T-helper 17 cell (primary cell): ENCODE measurements at places on chromosomes 1 and 21.
A peak's percentile ranks its signal among the peaks of the same experiment; 100 is the strongest.

- DNase-seq: no peak
Measured at GRCh38 chr21:36560933-36561575, 81.1 kb upstream of the CLDN14 start.

DNA sequence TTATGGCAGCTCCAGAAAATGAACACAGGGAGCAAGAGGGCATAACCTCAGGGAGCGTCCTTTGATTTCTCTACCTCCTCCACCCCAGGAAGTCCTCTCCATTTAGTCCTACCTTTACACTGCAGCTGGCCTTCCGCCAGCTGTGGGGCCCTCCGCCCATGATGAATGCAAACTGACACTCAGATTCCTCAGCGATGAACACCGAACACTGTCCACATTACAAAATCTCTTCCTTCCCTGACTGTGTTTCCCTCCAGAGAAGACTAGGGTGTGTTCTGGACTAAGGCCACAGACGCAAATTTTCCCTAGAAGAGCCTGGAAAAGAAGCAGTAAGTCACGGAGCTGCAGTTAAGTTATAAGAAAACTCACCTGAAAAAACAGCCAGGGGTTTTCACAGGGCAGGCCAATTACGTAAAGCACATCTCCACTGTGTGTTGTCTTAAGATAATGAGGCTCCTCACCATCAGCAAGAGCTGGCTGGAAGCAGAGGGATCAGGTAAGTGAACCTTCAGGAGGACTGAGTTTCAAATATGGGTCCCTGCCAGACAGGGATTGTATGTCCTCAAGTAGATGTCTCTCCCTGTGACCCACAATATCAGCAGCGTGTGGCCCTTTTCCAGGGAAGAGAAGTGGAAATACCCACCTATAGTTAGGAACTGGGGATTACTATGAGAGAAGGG is 46.3 kb upstream of the ATP1B1 start:
- no peak for DNase-seq

DNA sequence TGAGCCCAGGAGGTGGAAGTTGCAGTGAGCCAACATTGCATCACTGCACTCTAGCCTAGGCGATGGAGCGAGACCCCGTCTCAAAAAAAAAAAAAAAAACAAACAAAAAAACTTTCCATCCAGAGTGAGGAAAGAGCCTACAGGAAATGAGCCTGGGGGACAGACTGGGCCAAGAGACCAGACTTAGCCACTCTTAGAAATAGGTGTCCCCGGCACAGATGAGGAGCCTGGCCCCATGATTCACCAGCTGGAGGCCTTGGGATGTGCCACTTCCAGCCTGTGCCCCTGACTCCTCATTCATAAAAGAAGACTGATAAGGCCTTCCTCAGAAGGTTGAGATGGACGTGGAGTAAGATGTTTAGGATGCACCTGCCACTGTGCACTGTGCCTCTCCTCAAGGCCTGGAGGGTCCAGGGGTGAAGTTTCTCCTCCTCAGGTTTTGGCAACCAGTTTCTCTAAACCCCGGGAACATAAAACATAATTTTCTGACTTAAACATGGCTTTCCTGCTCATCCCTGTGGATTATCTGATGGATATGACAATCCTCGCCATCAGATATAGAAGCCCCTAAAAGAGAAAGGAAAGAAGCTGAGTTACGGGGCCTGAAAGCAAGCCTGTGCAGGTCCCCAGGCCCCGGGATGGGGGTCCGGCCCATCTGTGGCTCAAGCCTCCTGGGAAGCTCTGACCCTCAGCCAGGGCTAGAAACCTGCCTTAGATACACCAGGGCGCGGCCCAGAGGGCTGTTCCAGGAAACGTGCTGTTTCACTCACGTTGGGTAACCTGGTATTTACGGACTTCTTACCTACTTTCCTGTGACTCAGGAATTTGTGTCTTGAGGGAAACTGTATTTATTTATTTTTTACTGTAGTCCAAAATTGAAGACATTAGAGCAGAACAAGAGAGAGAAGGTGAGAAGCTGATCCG is 26.0 kb downstream of the MX1 start:
- DNase-seq: no peak

GRCh38 chr1:205630241-205630640 is 1.6 kb downstream of the ELK4 start:
- DNase-seq: no peak

DNA sequence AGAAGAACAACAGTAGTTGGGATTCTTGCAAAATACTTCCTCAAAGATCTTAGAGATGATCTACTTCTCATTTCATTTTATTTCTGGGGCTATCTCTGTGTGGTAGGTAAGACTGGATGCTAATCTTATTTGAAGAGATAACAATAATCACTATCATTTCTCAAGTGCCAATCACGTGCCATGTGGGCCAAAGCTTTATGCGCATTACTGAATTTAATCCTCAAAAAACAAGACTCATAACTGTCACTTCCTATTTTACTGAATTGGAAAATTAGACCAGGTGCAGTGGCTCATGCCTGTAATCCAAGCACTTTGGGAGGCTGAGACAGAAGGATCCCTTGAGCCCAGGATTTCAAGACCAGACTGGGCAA is 121.7 kb downstream of the KCNN3 start:
- no peak for DNase-seq

- DNase-seq: no peak
Measured at GRCh38 chr1:66250478-66250877, 283.5 kb upstream of the SGIP1 start.

DNA sequence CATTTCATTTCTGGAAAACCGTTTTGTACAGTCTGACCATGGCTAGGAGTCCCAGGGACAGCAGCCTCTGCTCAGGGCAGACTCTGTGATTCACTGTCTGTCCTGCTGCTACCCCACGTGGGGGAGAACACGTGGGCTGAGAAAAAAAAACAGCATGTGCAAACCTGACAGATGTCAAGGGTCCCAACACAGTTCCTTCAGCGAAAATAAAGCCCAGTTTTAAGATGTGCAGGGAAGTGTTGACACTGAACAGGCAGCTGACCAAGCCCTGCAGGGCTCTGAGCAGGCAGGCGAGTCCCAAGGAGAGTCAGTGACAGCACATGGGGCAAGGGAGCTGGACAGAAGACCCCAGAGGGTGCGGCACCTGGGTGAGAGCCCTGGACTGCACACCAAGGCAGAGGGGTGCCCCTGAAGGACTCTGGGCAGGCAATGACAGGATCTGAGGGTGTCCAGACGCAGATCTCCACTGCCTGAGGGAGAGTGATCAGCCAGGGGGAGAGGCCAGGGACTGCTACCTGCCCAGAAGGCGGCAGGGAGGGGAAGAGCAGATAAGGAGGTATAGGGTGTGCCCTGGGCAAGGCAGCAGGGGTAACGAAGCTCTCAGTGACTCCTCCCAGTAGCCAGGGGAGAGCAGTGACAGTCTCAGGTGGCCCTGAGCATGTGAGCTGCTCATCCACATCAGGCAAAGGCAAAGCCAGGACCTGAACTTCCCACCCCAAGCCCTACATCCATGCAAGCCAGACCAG is 5.1 kb upstream of the SPATC1L start:
- DNase-seq: no peak

- no peak for DNase-seq
Measured at GRCh38 chr1:201561601-201562000, 22.7 kb downstream of the NAV1 start.

- DNase-seq: no peak
Measured at GRCh38 chr1:184972315-184973055, 1.8 kb downstream of the NIBAN1 start.

DNA sequence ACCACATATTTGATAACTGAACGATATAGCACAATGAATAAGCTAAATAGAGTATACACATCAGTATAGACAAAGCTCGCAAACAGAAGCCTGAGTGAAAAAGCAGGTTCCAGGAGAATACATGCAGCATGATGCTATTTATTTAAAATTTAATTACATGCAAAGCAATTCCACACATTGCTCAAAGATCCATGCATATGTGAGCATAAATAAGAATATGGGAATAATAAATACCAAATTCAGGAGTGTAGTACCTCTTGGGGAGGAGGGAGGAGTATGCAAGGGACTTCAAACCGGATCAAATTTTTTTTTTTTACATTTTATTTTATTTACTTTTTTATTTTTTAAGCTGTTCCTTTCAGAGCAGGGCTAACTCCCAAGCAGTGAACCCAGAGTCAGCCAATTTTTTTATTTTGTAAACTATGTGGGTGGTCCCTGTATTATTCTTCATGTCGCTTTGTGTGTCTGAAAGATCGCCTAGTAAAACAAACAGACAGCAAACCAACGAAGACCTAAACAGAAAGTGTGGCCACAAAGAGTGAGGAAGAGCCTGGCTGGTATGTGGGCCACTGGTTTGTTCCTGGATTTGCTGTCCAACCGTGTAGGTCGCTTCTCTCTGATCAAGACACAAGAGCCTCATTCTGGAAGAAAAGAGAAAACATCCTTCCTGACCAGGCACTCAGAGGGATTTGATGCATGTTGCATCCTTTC is 4.2 kb upstream of the SHISAL2A start:
- DNase-seq: no peak

DNA sequence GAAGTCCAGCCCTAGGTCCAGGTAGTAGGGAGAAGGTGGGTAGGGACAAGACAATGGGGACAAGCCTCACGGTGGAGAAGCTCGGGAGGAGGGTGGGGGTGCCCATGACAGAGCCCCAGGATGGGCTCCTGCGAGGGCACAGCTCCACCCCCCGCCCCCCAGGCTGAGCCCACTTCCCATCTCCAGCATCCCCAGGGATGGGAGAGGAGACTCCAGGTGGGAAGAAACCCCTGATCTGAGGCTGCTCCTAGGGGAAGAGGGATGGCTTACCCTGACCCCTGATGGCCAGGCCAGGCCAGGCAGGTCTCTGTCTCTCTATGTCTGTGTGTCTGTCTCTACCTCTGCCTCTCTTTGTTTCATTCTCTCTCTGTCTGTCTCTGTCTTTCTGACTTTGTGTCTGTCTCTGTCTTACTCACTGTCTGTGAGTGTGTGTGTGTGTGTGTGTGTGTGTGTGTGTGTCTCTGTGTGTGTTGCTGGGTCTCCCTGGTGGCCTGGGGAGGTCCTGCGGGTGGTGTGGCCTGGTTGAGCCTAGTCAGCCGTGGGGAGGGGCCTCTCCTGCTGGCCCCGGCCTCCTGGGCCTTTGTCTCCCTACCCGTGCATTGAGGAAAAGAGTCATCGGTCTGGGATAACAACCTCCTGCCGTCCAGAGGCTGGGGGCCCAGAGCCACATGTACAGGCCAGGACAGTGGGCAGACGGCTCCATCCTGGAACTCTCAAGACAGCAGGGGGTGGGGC is 45.7 kb downstream of the WNT9A start:
- DNase-seq: peak; percentile 4

DNA sequence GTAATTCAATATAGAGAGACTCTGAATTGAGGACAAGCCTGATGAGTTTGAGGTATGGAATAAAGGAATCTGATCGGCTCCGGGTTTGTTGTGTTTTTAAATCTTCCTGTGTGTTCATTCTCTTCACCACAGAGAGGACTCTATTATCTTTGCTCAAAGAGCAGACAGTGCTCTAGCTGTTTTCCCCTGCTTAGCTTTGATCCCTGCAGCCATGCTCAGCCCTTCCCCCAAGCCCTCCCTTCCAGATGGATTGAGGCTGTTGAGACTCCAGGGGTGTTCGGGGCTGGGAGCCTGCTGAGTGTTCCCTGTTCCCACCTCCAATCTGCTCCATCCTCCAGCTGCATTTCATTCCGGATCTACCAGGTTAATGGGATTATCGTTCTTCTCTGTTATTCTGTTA is 74.2 kb upstream of the CXADR start:
- DNase-seq: no peak

DNA sequence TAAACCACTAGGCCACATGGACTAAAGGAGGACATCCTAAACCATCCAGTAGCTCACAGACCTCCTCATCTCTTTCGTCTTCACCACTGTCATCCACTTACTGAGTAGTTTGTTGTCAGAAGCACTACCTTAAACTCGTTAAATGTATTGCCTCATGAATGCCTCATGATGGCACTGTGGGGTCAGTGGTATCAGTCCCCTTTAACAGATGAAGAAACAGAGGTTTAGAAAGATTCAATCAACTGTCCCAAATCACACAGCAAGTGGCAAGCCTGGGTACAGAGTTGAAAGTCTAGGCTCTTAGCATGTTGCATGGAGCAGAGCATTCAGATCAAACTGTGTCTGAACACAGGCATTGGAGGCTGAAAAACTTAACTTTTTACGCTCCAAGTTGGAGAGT is 183.6 kb upstream of the KIAA0040 start:
- no peak for DNase-seq

GRCh38 chr1:94998114-94998513 is 71.2 kb upstream of the CNN3 start:
- DNase-seq: no peak
